ENCODE measurements at places on chromosomes 2 and 18.

DNA sequence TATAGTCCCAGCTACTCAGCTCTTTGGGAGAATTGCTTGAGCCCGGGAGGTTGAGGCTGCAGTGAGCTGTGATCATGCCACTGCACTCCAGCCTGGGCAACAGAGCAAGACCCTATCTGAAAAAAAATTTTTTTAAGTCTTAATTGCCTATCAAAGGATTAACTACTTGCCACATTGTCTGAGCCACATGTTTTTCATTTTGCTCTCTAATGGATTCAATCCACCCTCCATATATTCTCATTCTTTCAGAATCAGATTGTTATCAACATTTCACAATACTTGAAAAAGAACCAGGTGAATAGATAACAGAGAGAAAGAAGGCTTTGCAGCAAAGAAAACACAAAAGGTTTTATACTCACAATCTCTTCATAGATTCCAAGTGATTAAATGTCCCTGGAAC lies 61.0 kb downstream of the PXDN start:
- DNase-seq = no peak

DNA sequence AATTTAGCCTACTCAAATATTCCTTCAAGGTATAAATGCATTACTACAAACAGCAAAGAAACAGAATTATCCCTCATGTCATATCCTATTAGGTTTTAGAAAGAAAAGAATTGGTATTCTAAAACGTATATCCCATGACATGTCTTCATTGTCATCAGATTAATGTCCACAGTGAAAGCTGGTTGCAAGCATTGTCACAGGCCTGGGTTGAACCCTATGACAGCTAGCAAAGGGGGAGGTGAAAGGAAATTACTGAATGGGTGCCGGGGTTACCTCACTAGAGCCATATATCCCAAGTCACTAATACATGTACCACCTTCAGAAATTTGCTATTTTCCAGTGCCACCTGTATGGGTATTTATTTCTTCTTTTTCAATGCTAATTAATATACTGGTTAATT lies 1630.5 kb upstream of the NXPH2 start:
- DNase-seq = no peak

DNA sequence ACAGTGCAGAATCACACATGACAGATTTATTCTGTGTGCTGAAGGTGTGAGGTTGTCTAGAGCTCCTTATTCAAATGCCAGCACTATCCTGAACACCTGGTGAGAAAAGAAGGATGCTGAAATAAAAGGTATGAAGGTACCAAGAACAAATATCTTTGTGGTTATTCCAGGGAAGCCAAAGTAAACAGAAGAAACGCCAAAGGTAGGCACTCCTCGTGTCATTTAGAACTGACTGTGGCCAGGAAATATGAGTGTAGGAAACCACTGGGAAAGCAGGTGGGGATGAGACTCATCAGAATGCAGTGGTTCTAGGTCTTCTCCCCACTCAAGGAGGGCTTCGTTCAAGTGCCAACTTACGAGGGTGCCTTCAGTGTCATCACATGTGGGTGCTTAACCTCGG lies 80.8 kb downstream of the KIF5C start:
- DNase-seq = no peak

DNA sequence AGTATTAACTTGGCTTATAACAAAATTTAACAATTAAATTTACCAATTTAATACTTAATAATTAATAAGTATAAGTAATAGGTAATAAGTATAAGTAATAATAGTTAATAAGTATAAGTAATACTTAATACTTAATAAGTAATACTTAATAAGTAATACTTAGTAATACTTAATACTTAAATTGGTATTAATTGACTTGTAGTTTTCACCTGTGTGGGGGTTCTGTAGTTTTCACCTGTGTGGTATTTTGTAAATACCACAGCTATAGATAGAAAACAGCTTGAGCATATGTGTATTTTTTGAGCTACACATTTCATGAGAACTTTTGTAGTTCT lies 55.4 kb downstream of the MAPRE2 start:
- no peak for DNase-seq

DNA sequence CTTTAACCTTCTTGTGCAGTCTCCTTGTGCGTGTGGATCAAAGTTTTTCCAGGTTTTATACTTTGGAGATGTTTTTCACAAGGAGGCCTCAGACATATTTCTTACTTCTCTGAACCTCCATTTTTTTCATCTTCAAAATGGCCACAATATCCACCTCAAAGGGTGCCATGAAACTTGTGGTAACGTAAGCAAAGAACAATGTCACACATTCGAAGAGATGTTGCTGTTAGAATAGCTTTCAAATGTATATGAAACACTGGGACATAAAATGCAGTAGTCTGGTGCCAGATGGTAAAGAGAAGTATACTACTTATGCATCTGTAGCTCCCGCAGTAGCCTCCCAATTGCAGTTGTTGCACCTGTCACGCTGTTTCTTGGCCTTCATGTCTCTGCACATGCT lies 2.6 kb upstream of the KRCC1 start:
- DNase-seq = no peak

- DNase-seq = no peak
These were observed 36.8 kb downstream of the ADAM23 start for GRCh38 chr2:206480161-206480560.

DNA sequence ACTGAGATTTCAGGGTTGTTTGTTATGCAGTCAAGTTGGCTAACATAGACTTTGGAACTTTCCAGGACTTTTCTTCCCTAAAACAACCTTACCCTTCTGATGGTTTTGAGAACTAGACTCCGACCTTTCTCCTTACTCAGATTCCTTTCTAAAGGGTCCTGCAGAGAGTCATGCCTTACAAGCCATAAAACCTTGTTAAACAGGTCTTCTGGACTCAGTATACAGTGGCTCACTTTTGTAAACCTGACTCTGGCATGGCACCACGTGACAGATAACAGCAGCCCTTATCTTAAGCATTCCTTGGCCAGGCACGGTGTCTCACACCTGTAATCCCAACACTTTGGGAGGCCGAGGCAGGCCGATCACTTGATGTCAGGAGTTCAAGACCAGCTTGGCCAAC lies 253.2 kb upstream of the RAB6C start:
- DNase-seq = no peak

- no peak for DNase-seq
These were observed 13.4 kb downstream of the IL37 start for GRCh38 chr2:112924360-112924759.

DNA sequence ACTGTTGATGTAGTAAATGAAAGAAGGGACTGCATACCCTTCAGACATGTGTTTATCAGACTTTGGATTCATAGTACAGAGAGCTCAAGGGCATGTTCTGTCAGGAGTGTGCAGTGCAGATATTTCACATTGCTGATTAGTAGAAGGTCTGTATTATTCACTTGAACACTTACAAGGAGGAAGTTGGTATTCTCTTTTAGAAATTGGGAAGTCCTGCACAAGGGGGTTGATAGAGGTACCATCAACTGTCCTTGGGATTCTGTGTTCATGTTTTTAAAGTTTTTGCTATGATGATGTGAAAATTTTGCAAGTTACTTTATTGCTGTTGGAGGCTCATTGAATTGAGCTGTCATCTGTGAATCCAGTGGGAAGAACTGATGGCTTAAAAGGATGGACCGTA lies 6.7 kb downstream of the PSMD1 start:
- DNase-seq = no peak

GRCh38 chr2:85309699-85310321 lies 18.0 kb downstream of the TGOLN2 start:
- no peak for DNase-seq

DNA sequence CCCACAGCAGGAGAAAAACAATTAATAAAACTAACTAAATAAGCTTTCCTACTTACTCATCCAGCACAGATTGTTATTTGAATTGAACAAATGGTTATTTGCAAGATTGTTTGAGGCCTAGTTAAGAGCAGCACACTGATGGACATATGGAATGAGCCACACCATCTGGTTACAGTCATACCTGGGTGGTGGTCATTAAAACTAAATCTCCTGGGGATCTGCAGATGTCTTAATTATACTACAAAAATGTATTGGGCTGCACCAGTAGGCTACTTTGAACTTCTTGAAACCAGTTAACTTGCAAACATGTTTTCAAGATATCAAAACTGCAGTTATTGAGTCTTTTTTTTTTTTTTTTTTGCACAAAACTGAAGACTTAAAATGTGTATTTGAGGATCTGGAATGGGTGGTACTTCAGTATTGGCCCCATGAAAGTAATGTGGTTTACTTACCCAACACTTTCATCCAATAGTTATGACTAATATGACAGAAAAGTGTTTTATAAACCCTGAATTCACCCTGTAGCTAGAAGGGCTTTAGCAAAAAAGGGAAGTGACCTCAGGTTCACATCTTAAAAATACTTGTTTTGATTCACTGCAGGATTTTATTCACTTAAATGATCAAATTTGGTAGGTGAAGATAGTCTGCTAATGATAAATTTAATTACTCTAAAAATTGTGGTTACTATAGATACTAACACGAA lies 10.8 kb downstream of the AGFG1 start:
- DNase-seq = peak; percentile 94

GRCh38 chr2:46276642-46277041 lies 20.6 kb upstream of the EPAS1 start:
- no peak for DNase-seq

- DNase-seq = no peak
These were observed 30.0 kb upstream of the IGFBP2 start for GRCh38 chr2:216603010-216603883.

- no peak for DNase-seq
These were observed 118.6 kb upstream of the GLI2 start for GRCh38 chr2:120617055-120617454.

- no peak for DNase-seq
These were observed 53.7 kb downstream of the ZBTB7C start for GRCh38 chr18:48355276-48356115.

DNA sequence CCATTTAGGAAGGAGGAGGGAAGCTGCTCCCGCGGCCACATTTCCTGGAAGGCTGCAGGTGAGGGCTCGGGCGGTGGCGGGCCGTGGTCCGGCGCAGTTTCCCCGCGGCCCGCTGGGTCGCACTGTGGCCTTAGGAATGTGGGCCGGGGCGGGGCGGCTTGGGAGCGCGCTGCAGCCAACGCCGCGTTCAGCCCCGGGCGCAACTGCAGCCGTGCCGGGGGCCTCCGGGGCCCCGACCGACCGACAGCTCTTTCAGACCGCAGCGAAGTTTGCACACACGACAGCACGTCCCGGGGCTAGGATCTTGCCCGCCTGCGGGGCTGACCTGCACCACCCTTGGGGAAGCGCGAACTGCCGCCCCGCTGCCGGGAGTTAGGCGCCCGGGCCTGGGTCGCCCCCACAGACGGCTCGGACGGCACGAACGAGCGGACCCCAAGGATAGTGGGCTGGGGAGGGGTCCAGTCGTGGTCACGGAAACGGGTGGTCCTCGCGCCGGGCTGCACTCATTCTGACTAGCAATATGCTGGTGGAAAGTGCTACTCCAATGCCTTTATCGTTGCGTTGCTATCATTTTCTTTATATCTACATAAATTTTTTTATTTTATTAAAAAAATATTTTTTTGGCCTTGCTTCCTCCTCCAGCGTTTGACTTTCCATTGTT lies 69.9 kb upstream of the DLX2 start:
- DNase-seq = peak; percentile 37

- no peak for DNase-seq
These were observed 102.2 kb upstream of the FZD5 start for GRCh38 chr2:207871911-207872310.

DNA sequence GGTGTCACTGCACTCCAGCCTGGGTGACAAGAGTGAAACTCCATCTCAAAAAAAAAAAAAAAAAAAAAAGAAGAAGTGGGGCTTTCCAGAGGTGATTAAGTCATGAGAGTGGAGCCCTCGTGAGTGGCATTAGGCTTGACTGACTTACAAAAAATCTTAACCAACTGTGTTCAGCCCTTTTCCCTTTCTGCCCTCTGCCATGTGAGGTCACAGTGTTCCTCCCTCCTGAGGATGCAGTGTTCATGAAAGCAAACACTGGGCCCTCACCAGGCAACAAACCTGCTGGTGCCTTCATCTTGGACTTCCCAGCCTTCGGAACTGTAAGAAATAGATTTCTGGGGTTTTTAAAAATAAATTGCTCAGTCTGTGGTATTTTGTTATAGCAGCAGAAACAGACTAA lies 37.0 kb upstream of the METTL21A start:
- DNase-seq = no peak

DNA sequence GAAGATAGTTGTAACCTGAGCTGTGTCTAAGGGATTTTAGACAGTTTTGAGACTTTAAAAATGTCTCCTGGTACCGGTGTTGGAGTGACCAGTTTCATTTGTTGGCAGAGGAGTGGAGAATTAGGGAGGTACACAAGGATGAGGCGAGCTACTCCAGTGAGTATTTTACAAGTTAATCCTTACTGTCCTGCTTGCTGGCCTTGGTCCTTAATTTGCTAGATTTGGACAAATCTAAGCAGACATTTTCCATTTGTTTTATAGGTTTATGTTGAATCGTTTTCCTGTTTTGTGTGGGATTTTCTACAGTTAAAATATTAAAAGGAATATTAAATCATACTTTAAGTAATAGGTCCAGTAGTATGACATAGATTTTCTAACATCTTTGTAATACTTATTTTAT lies 101.8 kb downstream of the ZNF407 start:
- DNase-seq = no peak

DNA sequence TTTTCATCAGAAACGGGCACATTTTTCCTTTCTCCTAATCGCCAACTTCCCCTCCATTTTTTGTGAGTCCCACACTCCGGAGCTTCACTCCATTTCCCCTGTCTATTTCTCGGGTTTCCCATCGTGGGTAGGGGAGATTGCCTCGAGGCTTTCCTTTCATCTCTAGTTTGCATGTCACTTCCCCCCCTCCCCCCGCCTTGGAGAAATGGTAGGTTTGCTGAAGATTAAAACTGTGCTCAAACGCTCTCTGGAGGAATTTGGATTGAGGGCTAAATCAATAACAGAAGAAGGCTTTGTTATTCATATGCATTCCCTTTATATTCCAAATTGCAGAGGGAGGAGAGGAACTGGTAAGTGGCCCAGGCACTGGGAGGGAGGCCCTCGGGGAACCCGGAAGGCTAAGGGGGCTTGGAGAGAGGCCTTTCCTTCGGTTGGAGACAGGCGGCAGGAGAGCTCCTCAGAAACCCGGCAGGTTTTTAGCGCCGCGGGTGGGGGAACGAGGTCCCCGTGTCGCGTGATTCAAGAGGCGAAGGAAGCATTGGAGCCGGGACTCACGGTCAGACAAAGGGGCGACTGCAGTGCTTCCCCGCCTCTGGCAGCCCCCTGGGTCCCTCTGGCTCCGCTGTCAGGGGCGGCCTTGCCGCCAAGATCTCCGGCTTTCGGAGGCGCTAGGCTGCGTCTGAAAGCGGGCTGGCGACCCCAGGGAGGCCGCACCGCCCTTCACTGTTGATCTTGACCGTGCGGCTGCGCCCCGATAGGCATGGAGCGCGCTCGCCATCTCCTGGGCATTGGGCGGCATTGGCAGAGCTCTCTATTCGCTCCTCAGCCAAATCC lies 2.4 kb upstream of the HOXD12 start:
- DNase-seq = peak; percentile 77

DNA sequence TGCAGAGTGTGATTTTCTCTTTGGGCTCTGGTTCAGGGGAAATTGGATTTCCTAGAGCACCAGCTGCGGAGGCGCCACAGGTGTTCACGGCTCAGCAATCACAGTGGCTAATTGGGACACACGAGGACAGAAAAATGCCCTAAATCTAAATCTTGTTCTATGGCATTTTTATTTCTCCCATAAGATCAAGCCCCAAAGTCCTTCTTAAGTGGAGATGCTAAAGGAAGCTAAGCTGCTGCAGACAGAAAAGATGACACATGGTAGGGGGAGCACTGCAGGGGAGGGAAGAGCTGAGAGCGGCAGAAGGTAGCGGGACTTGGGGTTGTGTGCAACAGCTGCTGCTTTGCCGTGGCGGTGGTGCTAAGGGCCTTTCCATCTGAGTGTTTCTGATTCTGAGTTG lies 280.6 kb downstream of the MYT1L start:
- DNase-seq = no peak

Measured in DMS 273 treated with DMSO at 0.1 percent for 48 hours (cell line).